ENCODE measurements at places on chromosomes 11 and 22. TPM values are rescaled to one million over a fixed set of nuclear protein-coding genes. Genes with fewer than 3 reads are reported as not detected.
A peak's percentile ranks its signal among the peaks of the same experiment; 100 is the strongest.

- no peaks in the 10 kb centered on the region for H3K36me3 ChIP-seq
- DNase-seq, result no peak
- no peak overlapping the region for H3K4me3 ChIP-seq
- no peaks in the 10 kb centered on the region for H3K4me1 ChIP-seq
- H3K27ac ChIP-seq, result no peak overlapping the region
These were observed 72.6 kb upstream of the CADM1 start for GRCh38 chr11:115576606-115577380.

GRCh38 chr11:62546929-62547625 is 471 bp upstream of the AHNAK start:
- H3K27ac ChIP-seq, result peak overlapping the region; percentile 65
- peaks cover 6% of the 10 kb centered on the region for H3K36me3 ChIP-seq
- peaks cover 70% of the 10 kb centered on the region for H3K4me1 ChIP-seq
- H3K27me3 ChIP-seq, result peaks cover 11% of the 10 kb centered on the region
- peak overlapping the region; percentile 79 for H3K4me3 ChIP-seq

DNA sequence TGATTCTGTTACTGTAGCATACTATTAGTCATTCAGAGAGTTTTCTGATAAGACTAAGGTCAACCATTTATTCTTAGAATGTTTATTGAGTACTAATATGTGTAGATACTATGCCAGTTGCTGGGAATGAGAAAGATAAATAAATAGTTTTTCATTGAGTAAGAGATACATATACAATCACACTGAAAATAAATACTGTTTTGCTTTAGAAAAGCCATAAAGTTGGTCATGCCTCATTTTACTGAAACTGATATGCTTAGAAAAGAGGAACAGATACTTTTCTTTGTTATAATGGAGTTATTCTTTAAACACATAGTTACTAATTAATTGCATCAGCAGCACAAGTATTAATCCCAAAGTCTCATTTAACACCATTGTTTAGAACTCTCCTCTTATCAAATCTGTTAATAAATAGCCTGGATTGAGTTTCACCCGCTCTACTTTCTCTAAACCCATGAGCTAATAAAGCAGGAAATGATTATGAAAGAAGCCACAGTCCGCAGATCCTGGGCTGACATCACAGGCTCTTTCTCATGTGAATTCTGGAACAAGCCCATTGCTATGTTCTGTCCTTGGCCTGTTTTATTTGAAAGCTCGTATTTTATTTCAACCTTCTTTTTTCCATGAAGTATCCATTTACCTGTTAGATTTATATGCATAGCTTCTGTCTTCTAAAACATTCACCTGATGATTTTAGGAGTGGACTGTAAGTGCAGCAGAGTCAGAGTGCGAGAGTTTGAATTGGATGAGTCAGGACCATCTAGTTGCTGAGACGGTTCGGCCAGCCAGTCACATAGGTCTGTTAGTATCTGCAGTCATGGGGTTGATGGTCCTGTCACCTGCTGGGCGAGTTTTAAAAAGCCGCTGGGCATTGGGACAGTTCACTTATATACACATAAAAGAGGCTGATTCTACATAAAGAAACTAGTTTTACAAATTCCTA is 35.5 kb downstream of the PIWIL4 start:
- no peaks in the 10 kb centered on the region for H3K4me1 ChIP-seq
- peak; percentile 46 for DNase-seq
- no peak overlapping the region for H3K4me3 ChIP-seq
- H3K27me3 ChIP-seq, result no peaks in the 10 kb centered on the region
- H3K36me3 ChIP-seq, result no peaks in the 10 kb centered on the region

GRCh38 chr22:45510376-45511232 is 7.9 kb downstream of the FBLN1 start:
- H3K4me3 ChIP-seq, result no peak overlapping the region
- H3K36me3 ChIP-seq, result no peaks in the 10 kb centered on the region
- H3K27ac ChIP-seq, result no peak overlapping the region
- no peaks in the 10 kb centered on the region for H3K4me1 ChIP-seq

DNA sequence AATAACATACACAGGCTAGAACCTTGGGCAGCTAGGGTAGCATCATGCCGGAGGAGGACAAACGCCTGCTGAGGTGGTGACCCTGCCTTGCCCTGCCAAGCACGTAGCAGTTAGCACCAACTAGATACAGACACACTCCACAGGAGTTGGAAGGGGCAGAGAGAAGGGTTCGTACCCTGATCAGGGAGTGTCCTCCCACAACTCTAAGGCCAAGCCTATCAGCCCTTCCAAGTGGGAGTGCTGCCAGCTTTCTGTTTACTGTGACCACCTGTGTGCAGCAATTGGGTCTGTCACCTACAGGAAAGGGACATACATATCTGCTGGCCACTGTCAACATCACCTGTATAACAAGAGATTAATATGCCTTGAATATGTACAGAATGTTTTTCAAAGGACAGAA is 1.9 kb upstream of the THAP7 start:
- H3K4me1 ChIP-seq, result peaks cover 23% of the 10 kb centered on the region
- H3K4me3 ChIP-seq, result peak overlapping the region; percentile 83
- peak overlapping the region; percentile 50 for H3K27ac ChIP-seq
- no peak for DNase-seq

GRCh38 chr22:43862882-43863202 is 529 bp upstream of the SULT4A1 start:
- no peaks in the 10 kb centered on the region for H3K36me3 ChIP-seq
- DNase-seq, result no peak
- H3K27ac ChIP-seq, result no peak overlapping the region
- H3K27me3 ChIP-seq, result peaks cover 36% of the 10 kb centered on the region
- H3K4me3 ChIP-seq, result no peak overlapping the region

- no peaks in the 10 kb centered on the region for H3K27me3 ChIP-seq
- H3K27ac ChIP-seq, result no peak overlapping the region
- H3K4me3 ChIP-seq, result no peak overlapping the region
- no peaks in the 10 kb centered on the region for H3K4me1 ChIP-seq
- peaks cover 23% of the 10 kb centered on the region for H3K36me3 ChIP-seq
- DNase-seq, result no peak
These were observed 29.0 kb downstream of the DDX10 start for GRCh38 chr11:108693852-108694251.

GRCh38 chr11:74321487-74322188 is 10.2 kb upstream of the P4HA3 start:
- no peak overlapping the region for H3K4me3 ChIP-seq
- H3K4me1 ChIP-seq, result no peaks in the 10 kb centered on the region
- H3K36me3 ChIP-seq, result peaks cover 4% of the 10 kb centered on the region

DNA sequence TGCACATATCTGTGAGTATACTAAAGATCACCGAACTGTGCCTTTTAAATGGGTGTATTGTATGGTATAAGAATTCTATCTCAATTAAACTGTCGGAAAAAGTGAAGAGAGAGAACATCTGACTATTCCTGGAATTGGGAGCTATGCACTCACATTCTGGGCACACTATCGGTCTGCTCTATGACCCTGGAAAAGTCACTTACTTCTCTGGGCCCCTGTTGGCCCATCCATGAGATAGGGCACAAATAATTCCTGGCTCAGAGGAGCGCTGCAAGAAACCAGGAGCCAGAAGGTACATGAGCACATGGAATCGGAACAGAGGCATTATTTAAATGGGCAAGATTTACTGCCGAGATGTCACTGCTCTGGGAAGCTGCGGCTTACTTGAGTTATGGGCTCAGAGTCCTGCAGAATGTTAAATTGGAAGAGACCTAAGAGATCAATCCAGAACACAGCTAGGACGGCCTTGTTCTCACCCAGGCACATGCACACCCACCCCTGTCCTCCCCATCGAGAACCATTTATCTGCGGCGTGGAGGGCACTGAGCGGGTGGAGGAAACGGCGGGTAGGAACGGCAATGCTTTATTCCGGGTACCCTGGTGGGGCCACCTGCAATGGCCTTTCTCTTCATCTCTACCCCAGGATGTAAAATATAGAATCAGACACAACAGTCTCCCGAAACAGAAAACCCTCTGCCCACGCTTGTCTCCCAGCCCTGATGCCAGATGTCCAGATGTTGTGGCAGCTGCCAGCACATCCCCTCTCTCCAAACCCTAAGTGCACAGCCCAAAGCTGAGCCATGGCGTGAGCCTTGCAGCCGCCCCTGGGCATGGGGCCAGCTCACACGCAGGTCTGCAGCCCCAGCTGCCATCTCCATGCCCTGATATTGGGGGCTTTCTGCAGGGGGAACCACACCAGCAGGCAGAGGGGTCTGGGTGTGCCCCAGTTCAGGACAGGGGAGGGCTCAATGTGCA is 142.4 kb downstream of the DSCAML1 start:
- no peaks in the 10 kb centered on the region for H3K36me3 ChIP-seq
- H3K27ac ChIP-seq, result no peak overlapping the region
- H3K27me3 ChIP-seq, result no peaks in the 10 kb centered on the region
- no peak overlapping the region for H3K4me3 ChIP-seq

DNA sequence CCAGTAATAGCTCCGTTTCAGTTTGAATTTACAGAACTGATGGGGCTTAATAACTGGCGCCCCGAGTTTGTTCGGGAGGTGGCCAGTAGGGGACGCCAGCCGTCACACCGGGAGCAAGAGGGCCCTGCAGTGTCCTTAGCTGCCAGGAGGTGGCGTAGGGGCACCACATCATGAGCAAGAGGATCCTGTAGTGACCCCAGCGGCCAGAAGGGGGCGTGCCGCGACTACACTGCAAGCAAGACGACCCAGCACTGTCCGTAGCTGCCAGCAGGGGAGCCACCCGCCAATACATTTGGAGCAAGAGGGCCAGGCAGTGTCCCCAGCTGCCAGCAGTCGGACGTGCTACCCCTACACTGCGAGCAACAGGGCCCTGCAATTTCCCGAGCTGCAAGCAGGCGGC is 663.7 kb upstream of the B3GAT1 start:
- H3K4me1 ChIP-seq, result no peaks in the 10 kb centered on the region
- no peak overlapping the region for H3K27ac ChIP-seq
- DNase-seq, result peak; percentile 46
- H3K36me3 ChIP-seq, result no peaks in the 10 kb centered on the region
- H3K27me3 ChIP-seq, result no peaks in the 10 kb centered on the region

DNA sequence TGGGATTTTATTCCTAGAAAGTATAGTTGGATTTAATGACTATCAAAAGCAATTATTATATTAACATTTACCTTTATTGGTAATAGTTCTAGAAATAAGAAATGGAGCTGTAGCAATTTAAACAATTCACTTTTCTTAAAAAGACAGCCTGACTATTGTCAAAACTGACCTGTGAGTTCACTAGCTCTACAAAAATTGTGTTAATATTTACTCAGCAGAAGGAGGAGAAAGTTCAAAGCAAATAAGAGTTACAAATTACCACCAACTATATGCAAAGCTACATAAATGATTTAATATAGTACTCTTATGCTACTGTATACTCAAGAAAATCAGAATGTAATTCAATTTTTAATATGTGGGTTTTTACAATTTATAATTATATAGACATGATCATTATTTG is 310.0 kb downstream of the DCDC1 start:
- H3K4me3 ChIP-seq, result no peak overlapping the region
- no peaks in the 10 kb centered on the region for H3K36me3 ChIP-seq
- no peak overlapping the region for H3K27ac ChIP-seq
- no peak for DNase-seq
- no peaks in the 10 kb centered on the region for H3K4me1 ChIP-seq
- no peaks in the 10 kb centered on the region for H3K27me3 ChIP-seq

GRCh38 chr11:9874466-9874865 is 210.6 kb downstream of the SWAP70 start:
- no peaks in the 10 kb centered on the region for H3K4me1 ChIP-seq
- H3K4me3 ChIP-seq, result no peak overlapping the region
- no peak for DNase-seq
- H3K27ac ChIP-seq, result no peak overlapping the region

GRCh38 chr22:20957683-20958431 is 9.2 kb upstream of the AIFM3 start:
- peaks cover 11% of the 10 kb centered on the region for H3K36me3 ChIP-seq
- H3K27ac ChIP-seq, result no peak overlapping the region
- peaks cover 10% of the 10 kb centered on the region for H3K4me1 ChIP-seq
- DNase-seq, result no peak
- peak overlapping the region; percentile 34 for H3K4me3 ChIP-seq
- H3K27me3 ChIP-seq, result peaks cover 31% of the 10 kb centered on the region

GRCh38 chr11:11036848-11037732 is 179.2 kb upstream of the ZBED5 start:
- H3K4me1 ChIP-seq, result peaks cover 3% of the 10 kb centered on the region
- H3K27me3 ChIP-seq, result peaks cover 6% of the 10 kb centered on the region
- H3K4me3 ChIP-seq, result no peak overlapping the region
- peak; percentile 60 for DNase-seq
- H3K27ac ChIP-seq, result peak overlapping the region; percentile 6
- H3K36me3 ChIP-seq, result no peaks in the 10 kb centered on the region

GRCh38 chr11:111913997-111914396 is 1.5 kb downstream of the HSPB2 start:
- H3K4me1 ChIP-seq, result no peaks in the 10 kb centered on the region
- H3K27me3 ChIP-seq, result peaks cover 47% of the 10 kb centered on the region
- no peak overlapping the region for H3K4me3 ChIP-seq
- no peak for DNase-seq

DNA sequence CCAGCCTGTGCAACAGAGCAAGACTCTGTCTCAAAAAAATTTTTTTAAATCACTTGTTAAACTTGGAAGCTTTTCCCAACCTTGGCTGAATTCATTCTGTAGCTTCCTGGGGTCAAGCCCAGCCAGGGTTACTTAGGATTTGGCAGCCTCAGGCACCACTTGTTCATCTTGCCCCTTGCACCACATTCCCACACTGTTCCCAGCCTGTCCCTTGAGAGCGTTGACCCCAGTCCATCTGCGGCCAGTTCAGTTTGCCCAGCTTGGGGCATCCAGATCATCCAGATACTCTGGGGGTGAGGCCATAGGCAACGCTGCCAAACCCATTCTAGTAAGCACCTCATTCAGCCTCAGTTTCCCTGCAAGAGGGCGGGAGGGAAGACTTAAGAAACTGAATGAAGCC is 8.7 kb upstream of the THRSP start:
- H3K36me3 ChIP-seq, result no peaks in the 10 kb centered on the region
- peaks cover 4% of the 10 kb centered on the region for H3K4me1 ChIP-seq
- H3K27me3 ChIP-seq, result no peaks in the 10 kb centered on the region
- H3K27ac ChIP-seq, result no peak overlapping the region
- DNase-seq, result no peak
- no peak overlapping the region for H3K4me3 ChIP-seq

GRCh38 chr11:1586699-1587098 is 1.6 kb upstream of the KRTAP5-1 start:
- no peak overlapping the region for H3K27ac ChIP-seq
- no peak for DNase-seq
- no peak overlapping the region for H3K4me3 ChIP-seq
- H3K27me3 ChIP-seq, result peaks cover 9% of the 10 kb centered on the region

- H3K36me3 ChIP-seq, result no peaks in the 10 kb centered on the region
- no peak for DNase-seq
- H3K27ac ChIP-seq, result no peak overlapping the region
- no peak overlapping the region for H3K4me3 ChIP-seq
These were observed 25.4 kb upstream of the MOB2 start for GRCh38 chr11:1511937-1512496.

MS4A3 gene
- total RNA-seq, result not detected

PGA5 gene
- not detected for total RNA-seq

POU2AF2 gene
- total RNA-seq, result not detected

PUS3 gene
- total RNA-seq, result 12.1 TPM

TRIM51 gene
- not detected for total RNA-seq

MIOX gene
- total RNA-seq, result not detected

MMP27 gene
- total RNA-seq, result not detected

All from activated CD4-positive, alpha-beta T cell treated with anti-CD3 and anti-CD28 coated beads, Interleukin-2, amount 10 ng/mL, durations not matched to agents 7 days and 5 days (primary cell).